ENCODE measurements at places on chromosomes 6 and 20. TPM values are rescaled to one million over a fixed set of nuclear protein-coding genes. Genes with fewer than 3 reads are reported as not detected.

HTR1B gene
- 0.33 TPM for total RNA-seq

CNR1 gene
- 30.2 TPM for total RNA-seq

CFAP206 gene
- total RNA-seq = 2.0 TPM

IP6K3 gene
- total RNA-seq = 0.15 TPM

- peak; percentile 54 for DNase-seq
Observed at GRCh38 chr6:110178626-110179405, 654 bp downstream of the WASF1 start.

DNA sequence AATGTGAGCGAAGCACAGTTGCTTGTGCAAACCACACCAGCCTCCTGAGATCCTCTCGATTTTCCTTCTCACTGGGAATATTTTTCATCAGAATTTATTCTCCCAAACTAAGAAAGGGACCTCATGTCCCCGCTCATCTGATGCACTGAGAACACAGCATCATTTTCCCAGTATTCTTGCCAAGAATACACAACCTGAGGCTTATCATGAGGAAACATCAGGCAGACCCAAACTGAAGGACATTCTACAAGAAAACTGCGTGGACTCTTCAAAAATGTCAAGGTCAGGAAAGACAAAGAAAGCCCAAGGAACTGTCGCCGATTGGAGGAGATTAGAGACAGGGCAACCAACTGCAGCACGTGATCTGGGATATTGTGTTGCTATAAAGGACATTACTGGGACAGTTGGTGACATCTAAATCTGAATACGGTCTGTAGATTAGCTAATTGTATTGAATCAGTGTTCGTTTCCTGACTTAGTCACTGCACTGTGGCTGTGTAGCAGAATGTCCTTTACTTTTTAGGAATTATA, 72.3 kb downstream of the SNX5 start:
- no peak for DNase-seq

GRCh38 chr6:127120787-127121636, 2.5 kb downstream of the RSPO3 start:
- DNase-seq = peak; percentile 72

- no peak for DNase-seq
Observed at GRCh38 chr6:55643861-55644260, 64.9 kb upstream of the HMGCLL1 start.

GRCh38 chr6:33745548-33745947, 1.2 kb downstream of the IP6K3 start:
- DNase-seq = no peak
